NCI-H2029 treated with DMSO at 0.1 percent for 48 hours (cell line): ENCODE measurements at places on chromosomes 11 and 22.

DNA sequence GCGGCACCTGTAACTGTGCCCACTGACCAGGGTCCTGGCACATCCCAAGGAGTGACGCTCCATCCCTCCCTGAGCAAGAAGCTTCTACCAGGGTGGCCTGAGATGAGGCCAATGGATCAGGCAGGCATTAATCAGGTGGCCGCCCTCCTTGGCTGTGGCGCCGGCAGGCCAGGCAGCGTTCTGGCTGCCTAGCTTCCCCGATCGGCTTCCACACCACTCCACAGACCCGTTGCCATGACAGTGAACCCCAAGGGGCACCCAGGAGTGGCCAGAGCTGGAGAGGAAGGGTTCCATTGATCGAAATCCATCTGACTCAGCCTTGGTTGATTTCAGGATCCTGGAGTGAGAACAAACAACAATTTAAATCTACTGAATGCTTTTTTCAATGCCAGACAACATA is 20.5 kb downstream of the LRRC55 start:
- DNase-seq = no peak

GRCh38 chr11:34948696-34949095 is 32.3 kb downstream of the PDHX start:
- no peak for DNase-seq

- DNase-seq = peak; percentile 19
These were observed 5.6 kb upstream of the GLYATL1 start for GRCh38 chr11:58933661-58934060.

DNA sequence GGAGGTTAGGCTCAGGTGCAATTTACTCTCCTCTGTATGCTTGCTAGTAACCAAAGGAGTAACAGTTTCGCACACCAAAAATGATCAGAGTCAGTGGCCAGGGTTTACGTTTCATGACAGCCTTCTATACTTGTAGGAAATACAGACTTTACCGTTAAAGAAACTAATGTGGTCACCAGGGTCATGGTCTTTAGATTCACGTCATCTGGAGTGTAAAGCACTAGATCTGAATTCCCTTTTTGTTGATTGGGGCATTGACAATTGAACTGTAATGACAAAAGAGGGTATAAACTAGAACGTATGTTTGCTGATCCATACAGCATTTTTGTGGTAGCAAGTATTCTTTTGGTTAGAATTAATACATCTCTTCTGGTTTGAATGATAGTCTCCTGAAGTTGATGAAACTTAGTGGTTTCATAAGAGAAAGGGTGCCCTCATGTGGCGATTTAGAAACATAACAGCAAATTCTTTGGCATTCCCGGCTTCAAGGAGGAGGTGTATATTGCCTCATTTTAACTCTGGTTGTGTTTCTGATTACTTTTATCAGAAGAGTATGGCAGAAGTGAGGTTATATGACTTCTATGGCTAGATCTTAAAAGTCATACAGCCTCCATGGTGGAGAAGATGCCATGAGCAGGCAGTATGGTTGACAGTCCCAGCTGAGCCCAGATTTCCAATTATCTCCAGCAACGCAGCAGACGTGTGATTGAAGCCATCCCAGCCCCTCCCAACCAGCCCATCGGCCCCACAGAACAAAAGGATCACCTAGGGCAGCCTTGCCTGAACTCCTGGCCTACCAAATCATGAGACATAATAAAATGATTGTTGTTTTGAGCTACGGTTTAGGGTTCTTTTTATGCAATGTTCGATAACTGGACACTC is 35.1 kb downstream of the MMP7 start:
- DNase-seq = peak; percentile 85
